ENCODE measurements at places on chromosomes 16 and 17. TPM values are rescaled to one million over a fixed set of nuclear protein-coding genes. Genes with fewer than 3 reads are reported as not detected.

EMP2 gene
- total RNA-seq: 22.4 TPM

IL34 gene
- 4.7 TPM for total RNA-seq

CCDC47 gene
- 44.5 TPM for total RNA-seq

PRSS27 gene
- total RNA-seq: 0.47 TPM

NLRC5 gene
- 13.5 TPM for total RNA-seq

All from metanephros (tissue), 2 donors.